ENCODE measurements at places on chromosomes 7 and 10.

- DNase-seq = no peak
These were observed 251.5 kb downstream of the DOCK4 start for GRCh38 chr7:111954474-111955381.

DNA sequence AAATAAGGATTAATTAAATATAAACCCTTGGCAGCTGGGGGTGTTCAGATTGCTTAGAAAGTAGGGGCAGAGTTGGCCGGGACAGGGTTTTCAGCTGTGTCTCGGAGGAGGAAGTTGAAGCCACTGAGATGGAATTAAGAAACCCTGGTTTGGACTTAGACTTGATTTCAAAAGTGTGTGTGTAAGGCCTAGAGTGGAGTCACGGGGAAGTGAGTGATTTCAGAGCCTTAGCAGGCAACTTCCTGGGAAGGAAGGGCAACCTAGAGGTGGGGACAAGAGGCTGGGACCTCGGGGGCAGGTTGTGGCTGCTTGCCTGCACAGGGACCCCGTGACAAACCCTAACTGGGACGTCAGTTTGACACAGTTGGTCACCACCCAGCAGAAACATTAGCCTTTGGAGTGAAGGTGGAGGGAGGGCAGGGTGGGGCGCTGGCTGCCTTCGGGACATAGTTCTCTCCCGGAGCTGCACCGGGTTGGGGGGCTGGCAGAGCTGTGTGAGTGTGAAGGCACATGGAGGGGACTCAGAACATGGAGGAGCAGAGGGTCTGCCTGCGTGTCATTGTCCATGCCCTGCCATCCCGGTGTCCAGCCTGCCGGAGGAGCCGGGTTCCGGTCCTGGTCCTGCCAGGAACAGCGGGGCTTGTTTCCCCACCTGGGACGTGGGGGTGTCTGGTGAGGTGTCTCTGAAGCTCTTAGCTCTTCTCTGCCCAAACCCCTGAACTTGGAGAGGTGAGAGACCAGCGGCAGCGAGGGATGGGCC, 1.8 kb downstream of the BRI3 start:
- DNase-seq = no peak

GRCh38 chr10:113922787-113923570, 68.5 kb downstream of the NHLRC2 start:
- no peak for DNase-seq

- no peak for DNase-seq
These were observed 282.4 kb downstream of the EXOC4 start for GRCh38 chr7:133535308-133535707.

DNA sequence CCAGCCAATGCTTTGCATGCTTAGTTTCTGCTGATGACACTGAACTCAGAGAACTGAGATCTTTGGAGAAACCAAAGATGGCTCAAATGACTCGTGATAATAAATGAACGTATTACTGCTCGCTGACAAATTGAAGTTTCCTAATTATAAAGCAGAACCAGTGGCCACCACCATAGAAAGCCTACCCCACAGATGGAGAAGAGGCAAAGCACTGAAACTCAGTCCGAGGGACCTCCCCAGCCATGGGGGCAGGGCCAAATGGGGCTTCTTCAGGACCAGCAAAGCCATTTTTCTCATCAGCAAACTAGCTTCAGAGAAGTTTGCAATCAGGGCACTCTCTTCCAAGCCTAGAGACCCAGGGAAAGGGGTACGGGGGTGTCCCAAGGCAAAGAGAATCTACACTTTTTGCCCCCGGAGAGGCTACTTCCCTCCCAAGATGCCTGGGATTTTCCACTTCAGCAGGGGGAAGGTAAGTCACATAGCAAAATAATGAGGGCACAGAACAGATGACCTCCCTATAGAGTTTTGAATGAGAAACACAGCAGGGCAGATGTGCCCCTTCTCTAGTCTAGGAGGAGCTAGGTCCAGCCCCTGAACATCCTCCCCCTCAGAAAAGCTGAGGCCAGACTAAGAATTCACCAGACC, 4.3 kb upstream of the IL6 start:
- no peak for DNase-seq

DNA sequence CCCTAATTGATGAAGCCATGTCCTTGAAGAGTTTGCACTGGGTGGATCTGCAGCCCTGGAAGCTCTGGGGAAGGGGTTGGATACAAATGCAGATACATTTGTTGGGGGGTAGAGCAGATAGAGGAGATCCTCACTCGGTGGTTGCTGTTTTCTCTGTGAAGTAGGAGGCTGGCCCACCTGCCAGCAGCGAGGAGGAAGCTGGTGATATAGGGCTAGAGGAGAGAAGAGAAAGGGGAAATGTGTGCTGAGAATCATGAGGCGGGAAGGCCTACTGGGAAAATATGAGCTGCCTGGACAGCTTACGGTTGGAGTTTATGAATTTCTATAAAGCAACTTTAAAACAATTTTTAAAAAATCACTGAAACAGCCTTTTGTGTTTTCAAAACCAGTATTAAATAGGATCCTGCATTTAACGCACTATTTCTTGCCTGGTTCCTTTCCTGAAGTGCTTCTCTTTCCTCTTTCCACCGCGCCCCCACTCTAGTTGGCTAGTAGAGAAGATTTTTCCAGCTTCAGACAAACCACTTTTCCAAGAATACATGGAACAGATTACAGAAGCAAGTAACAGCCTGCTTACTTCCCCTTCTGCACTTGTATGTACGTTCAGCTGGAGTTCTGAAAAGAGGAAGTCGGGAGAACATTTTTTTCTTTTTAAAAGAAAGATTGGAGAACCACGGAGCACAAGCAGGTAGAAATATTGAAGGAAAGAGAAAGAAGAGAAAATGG, 100.6 kb upstream of the GLCCI1 start:
- DNase-seq = no peak

DNA sequence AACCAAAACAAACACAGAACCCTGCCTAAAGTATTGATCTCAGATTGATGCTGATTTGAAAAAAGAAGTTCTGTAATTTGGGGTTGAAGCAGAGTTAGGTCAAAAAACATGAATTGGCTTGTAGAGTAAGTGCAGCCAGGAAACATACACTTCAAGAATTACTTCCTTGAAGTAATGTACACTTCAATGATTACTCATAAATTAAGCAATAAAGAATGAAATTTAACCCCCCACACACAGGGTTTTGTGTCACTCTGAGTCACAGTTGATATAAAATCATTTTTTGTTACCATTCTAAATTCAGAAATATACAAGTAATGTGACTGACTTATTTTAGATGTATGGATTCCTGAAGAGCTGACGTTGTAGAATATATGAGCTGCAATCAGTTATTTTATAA, 622.2 kb downstream of the POM121L12 start:
- no peak for DNase-seq

DNA sequence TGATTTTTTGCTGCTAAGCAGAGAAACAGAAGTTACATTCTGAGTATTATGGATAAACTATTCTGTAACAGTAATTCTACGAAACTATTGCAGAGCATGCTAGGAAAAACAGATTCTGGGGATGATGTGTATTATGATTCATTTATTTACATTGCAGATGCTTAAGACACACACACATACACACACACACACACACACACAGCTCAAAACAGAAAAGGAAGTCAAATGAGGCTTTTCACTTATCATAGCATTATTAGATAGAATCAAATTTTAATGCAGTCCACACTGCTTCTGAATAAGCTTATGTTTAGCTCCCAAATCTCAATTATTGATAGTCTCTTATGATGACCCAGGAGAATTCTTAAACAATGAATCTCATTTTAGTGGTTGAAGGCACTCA, 307.2 kb downstream of the HGF start:
- DNase-seq = no peak

DNA sequence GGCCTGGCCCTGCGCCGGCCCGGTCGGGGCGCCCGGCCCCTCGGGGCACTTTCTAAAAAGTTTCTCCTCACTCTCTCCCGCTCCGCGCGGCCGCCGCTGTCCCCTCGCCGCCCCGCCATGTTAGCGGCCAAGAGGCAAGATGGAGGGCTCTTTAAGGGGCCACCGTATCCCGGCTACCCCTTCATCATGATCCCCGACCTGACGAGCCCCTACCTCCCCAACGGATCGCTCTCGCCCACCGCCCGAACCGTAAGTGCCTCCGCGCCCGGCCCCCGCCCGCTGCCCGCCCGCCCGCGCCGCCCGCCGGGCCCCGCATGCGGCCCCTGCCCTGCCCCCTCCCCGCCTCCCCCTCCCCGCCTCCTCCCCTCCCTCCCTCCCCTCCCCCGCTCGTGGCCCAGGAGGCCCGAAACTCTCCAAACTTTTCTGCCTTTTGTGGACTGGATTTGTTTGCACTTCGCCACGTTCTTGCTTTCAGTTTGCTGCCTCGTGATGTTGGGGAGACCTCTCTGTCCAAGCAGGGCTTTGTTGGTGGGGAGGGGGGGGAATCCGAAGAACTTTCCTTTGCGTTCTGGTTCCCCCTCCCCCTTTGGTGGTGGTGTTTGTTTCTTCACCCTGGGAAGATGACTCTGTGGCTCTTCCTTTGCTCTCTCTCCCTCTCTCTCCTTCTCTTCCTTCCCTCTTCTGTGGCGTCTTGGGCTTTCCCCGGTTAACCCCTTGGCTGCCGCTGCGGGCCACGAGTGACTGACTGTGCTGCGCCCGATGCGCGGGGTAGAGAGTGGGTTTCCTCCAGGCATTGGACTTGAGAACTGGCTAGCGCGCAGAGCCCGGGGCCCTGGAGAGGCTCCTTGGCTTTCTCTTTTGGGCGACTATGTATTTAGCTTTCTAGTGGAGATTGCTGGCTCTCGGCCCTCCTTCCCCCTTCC, 1.6 kb downstream of the TCF7L2 start:
- no peak for DNase-seq

DNA sequence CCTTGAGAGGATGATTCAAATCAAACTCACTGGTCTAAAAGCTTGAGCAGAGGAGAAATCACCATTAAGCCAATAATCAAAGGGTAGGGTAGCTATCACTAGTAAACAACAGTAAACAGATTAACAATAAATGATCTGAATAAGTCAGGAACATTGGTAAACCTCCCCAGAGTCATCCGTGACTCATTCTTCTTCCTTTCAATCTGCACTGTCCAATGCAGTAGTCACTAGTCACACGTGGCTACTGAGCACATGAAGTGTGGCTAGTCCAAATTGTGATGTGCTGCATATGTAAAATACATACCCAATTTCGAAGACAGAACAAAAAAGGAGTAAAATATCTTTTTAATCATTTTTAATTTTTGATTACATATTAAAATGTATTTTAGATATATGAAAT, 64.0 kb downstream of the ERCC6 start:
- DNase-seq = no peak

DNA sequence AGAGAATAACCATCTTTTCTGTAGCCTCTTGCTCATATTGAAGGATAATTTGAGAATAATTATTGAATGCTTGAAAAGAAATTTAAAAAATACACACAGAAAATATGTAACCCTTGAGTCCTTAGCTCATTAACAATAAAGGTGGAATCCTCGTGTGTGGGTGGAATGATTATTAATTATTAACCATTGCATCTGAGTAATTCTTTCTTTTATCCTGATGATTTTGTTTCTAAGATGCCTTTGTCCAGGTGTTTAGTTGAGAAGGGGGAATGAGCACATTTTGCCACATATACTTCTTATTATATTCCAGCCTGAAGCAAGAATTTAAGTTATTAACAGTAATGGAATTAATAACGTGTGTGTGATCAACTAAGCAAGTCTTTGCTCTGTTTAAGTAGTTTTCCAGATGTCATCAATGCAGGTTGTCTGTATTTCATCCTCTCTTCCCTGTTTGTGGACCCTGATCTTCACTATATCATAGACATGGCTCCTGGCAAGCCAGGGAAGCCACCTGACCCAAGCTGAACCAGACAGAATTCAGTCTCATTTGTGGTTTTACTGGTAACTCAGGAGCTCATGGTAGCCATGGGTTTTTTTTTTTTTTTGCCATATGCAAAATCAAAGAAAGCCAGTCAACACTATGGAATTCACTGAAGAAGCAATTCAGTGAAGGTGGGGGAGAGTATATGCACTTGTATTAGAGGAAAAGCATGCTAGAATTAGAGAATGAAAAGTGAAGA, 144.3 kb downstream of the KIF20B start:
- DNase-seq = no peak

GRCh38 chr10:123480344-123480743, 185.8 kb upstream of the GPR26 start:
- DNase-seq = no peak

- DNase-seq = no peak
These were observed 47.7 kb upstream of the ZNF800 start for GRCh38 chr7:127440206-127440605.

DNA sequence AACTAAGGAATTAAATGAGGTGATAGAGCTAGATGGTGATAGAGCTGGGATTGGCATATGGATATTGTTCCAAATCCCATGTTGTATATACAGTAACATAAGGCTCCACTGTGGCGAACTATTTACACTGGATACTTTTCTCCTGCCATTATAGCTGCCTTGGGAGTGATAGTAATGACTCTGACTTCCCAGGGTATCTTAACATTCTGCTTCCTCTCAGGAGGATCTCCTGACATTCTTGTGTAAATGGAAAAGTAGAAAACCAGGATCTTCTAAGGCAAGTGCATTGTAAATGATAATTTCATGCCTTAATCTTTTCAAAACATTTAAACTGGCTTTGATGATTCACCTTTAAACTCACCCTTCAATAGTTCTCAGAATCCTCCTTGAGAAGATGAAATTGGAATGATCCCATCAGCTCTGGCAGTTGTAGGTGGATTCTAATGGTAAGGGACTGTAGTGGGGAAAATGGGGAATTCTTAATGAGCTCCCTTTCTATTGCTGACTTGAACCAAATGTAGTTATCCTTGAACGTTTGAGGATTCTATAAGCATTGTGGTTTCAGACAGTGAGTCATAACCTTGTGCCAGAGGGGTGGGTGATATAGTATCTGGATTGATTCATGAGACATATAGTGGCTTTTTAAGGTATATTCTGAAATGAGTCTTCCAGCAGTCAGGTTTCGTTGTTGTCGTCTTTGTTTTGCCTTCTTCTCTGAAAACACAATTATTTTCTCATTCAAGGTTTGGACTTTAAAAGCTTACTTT, 450.0 kb downstream of the SUGCT start:
- no peak for DNase-seq
